ENCODE measurements at places on chromosomes 1 and 21.
A peak's percentile ranks its signal among the peaks of the same experiment; 100 is the strongest.

GRCh38 chr1:41576620-41577019 is 92.1 kb upstream of the EDN2 start:
- DNase-seq = no peak

GRCh38 chr21:46391773-46392172 is 66.9 kb upstream of the DIP2A start:
- no peak for DNase-seq

DNA sequence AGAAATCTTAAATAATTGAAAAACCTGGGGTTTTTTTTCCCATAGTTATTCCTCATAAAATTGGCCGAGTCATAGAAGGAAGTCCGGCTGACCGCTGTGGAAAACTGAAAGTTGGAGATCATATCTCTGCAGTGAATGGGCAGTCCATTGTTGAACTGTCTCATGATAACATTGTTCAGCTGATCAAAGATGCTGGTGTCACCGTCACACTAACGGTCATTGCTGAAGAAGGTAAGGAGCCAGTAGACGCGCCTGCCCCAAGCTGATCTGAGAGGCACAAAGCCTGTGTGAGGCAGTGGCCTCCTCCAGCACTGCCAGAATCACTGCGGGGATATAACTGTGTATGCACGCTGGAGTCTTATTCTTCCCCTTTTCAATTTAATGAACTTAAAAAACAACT is 100.3 kb downstream of the PHTF1 start:
- no peak for DNase-seq

DNA sequence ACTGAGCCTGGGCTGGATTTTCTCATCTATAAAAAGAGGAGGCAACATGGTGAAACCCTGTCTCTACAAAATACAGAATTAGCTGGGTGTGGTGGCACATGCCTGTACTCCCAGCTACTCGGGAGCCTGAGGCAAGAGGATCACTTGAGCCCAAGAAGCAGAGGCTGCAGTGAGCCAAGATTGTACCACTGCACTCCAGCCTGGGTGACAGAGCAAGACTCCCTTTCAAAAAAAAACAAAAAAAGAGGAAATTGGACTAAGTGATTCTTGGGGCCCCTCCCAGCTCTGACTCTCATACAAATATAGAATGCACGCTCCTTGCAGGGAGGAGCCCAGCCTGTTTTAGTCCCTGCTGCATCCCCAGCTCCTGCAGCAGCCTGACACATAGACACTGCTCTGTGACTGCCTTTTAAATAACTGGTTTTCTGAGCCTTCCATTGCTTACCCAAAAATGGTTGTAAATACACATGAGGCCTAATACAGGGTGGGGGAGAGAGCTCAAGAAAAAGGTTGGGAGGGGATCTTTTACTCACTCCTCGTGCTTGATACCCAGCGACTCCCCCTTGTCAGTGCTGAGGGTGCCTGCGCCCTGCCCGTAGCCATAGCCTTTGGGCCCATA is 17.2 kb downstream of the CSRP1 start:
- no peak for DNase-seq

GRCh38 chr21:45528981-45529784 is 13.1 kb downstream of the SLC19A1 start:
- DNase-seq = no peak

- DNase-seq = no peak
Measured at GRCh38 chr1:116587501-116588227, 16.8 kb upstream of the CD58 start.

- no peak for DNase-seq
Measured at GRCh38 chr1:62229468-62229867, 34.8 kb downstream of the L1TD1 start.

- DNase-seq = no peak
Measured at GRCh38 chr1:156534424-156535060, 34.0 kb upstream of the MEF2D start.

GRCh38 chr1:50968821-50969610 is 1.0 kb upstream of the CDKN2C start:
- peak; percentile 64 for DNase-seq

DNA sequence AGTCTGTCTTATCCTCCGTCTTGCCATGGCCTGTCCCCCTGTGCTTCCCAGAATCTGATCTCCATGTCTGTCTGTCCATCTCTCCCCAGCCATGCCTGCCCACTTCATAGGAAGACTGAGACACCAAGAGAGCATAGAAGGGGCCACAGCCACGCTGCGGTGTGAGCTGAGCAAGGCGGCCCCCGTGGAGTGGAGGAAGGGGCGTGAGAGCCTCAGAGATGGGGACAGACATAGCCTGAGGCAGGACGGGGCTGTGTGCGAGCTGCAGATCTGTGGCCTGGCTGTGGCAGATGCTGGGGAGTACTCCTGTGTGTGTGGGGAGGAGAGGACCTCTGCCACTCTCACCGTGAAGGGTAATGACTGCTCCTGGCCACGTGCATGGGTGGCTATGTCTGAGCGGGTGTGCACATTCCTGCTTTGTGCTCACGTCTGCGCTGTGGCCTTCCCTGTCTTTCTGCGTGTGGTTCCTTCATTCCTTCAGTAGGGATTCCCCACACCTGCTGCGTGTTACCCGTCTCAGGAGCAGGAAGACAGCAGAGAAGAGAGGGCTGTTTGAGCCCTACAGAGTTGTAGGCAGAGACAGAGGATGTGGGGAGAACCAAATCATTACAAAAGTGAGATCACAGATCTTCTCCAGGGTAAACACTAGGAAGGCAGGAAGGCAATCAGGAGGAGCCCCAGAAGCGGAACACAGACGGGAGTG is 80.8 kb downstream of the OBSCN start:
- no peak for DNase-seq

GRCh38 chr1:239283216-239283615 is 103.2 kb upstream of the CHRM3 start:
- DNase-seq = no peak

- DNase-seq = no peak
Measured at GRCh38 chr1:81582467-81582986, 218.2 kb upstream of the ADGRL2 start.

DNA sequence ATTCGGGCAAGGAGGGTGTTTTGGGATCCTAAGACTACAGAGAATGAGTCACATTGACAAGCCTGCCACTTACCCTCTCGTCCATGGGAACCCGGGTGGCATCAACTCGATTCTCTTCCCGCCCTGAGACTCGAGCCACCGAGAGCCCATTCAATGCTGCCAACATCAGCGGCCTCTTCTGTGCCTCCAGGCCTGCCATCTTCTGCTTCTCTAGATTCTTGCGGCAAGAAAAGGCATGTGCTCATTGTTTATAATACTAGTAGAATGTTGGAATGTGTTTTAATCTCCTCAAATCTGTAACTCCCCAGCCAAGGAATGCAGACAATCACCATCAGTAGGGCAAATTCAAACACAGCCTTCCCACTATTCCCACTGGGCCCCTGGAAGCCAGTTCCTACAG is 96.9 kb downstream of the SMYD2 start:
- no peak for DNase-seq

DNA sequence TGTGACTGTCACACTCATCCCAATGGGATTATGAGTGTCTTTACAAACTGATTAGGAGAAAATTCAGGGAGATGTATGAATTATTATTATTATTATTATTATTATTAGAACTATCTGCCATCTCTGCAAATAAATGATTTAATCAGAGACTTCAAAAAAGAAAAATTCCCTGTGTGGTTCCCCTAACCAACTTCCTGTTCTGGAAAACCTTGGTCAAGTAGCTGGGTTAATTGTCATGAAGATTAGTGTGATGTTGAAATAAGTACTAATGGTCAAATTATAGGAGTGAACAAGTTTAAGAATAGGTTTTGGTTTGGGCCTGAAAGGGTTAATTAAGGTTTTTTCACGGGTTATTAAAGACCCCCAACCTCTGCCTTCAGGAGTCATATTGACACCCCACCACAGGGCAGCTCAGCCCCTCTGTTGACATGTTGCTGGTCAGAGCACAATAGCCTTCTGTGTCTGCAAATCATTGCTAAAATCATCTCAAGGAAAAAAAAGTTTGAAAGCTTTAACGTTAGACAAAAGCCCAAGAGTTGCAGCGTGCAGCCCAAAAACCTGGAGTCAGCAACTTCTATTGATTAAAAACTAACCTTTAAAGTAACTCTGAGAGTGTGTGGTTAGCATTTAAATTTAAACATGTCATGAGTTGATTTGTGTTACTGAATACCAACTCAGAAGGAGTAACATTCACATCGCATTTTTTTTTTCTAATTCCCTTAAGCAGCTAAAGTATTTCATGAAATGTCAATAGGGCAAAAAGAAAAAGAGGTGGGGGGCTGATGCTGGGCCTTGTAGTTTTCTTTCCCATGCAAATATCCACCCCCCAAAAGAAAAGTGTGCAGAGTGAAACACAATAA is 272.5 kb downstream of the TM2D1 start:
- DNase-seq = no peak

DNA sequence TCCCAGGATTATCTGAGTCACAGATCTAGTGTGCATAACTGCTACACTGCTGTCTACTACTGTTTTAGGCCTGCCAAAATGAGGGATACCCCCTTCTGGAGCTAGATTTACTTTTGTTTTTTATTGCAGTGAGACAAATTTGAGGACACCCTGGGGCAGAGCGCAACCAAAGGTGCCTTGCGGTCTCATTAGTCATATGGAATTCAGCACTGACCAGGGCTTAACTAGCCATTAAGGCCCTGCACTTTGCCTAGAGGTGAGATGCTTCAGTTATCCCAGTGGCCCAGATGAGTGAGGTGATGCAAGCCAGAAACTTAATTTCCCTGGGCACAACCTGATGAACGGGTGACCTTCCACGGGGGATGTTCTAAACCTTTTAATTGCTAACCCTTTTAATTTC is 998 bp upstream of the SPAG17 start:
- DNase-seq = no peak

DNA sequence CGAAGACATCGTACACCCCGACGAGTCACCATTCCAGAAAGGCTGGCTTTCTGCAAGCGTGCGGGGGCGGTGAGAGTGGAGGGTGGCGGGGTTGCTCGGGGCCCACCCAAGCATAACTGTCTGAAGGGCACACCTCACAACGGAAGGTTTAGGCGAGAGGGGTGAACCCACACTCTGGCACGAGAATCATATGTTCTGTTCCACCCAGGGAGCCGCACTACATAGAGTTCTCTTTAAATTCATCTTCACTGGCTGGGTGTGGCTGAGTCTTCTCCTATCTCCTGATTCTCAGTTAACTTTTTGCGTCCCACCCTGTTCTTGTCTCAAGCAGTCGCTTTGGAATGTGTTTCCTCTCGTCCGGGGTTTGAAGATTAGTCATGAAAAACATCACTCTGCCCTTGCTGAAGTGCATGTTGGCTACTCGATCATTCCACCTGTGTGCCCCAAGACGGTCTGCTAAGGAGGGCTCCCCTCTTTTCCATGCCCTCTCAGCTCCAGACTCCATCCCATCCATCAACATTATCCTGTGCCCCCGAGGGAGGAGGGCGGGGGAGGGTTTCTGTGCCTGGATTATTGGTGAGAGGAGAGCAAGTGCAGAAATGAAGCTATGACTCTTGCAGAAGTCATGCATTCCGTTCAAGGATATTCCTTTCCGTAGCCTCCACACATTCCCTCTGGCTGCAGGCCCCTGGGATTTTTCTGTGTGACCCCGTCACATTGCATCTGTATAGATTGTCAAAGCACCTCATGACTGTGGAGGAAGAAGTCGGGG is 53.5 kb upstream of the CD34 start:
- DNase-seq = no peak

DNA sequence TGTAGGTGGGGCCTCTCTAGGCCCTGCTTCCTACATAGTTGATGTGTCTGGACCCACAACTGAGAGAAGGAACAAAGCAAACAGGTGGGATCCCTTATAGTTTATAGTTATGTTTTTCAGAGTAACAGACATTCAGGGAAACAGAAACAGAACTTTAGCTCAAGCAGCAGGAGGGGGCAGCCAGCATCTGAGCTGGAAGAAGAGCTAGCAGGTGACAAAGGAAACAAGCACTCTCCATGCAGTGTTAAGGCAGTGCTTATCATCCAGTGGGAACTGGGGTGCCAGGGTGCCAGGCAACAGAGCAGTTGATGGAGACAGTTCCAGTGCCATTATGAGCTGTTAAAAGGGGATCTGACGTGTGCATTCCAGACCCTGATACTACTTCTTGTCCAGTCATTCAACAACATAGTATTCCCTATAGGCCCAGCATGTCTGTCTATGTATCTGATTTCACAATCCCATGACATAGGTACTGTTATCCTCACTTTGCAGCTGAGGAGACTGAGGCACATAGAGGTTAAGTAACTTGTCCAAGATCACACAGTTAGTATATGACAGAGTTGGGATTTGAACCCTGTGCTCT is 13.5 kb downstream of the HIVEP3 start:
- DNase-seq = no peak

GRCh38 chr1:166929911-166930310 is 45.4 kb downstream of the ILDR2 start:
- DNase-seq = no peak

- no peak for DNase-seq
Measured at GRCh38 chr1:66831529-66832239, 30.6 kb upstream of the INSL5 start.

GRCh38 chr1:29825941-29826415 is 589.7 kb downstream of the PTPRU start:
- no peak for DNase-seq

- no peak for DNase-seq
Measured at GRCh38 chr1:20153000-20153418, 13.9 kb downstream of the PLA2G2F start.

DNA sequence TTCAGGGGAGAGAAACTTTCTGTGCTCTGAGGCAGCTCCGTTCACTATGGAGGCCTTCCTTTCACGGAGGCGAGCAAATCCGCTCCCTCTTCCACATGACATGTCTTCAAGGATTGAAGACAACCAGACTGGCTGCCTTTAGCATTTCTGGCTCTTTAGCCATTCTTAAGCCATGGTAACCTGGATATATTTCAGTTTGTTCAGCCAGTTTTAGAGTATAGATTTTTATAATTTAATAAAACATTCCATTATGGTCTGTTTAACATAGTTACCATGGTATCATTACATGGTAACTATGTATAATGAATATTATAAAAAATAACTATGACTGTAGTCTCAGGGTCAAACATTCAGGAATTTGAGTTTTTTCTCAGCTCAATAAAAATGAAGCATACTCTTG is 54.2 kb upstream of the NFIA start:
- no peak for DNase-seq

- DNase-seq = no peak
Measured at GRCh38 chr1:183946320-183946613, 91.3 kb downstream of the COLGALT2 start.

GRCh38 chr21:42721341-42721824 is 68.0 kb downstream of the PDE9A start:
- no peak for DNase-seq

GRCh38 chr1:116365353-116365780 is 7.7 kb upstream of the ATP1A1 start:
- no peak for DNase-seq

GRCh38 chr1:198359024-198359653 is 181.3 kb downstream of the ATP6V1G3 start:
- DNase-seq = no peak

GRCh38 chr1:31003613-31004230 is 61.8 kb downstream of the PUM1 start:
- DNase-seq = no peak

- no peak for DNase-seq
Measured at GRCh38 chr1:11741919-11742558, 6.1 kb downstream of the AGTRAP start.

- DNase-seq = no peak
Measured at GRCh38 chr1:64515427-64515826, 45.5 kb downstream of the CACHD1 start.

Measured in Calu3 (cell line).